ENCODE measurements at places on chromosomes 2 and 18. TPM values are rescaled to one million over a fixed set of nuclear protein-coding genes. Genes with fewer than 3 reads are reported as not detected.

DNA sequence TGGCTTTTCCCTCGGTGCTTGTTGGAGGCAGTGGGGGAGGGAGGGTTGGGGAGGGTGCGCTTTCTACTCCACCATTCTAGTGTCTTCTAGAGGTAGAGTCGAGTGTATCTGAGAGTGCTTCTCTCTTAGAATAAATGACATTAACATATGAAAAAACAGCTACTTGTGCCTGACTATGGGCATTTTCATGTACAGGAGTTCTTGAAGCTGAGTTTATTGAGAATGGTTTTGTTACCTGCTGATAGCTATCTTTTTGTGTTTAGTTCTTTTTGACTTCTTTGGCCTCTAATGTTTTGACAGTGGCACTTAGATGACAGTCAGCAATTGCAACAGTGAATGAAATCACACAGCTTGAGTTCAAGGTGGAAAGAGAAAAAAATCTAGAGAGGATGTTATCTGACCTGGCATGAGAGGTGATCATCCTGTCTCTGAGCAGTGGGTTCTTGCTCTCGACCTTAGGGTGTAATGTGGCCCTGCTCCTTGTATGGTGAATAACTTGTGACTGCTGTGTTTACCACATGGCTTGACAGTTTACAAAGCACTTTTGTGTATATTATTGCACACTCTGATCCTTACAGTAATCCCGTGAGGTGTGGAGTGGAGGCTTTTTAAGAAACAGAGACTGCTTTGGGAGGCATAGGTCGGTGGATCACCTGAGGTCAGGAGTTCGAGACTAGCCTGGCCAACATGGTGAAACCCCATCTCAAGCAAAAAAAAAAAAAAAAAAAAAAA is 86.7 kb downstream of the AGAP1 start:
- no peak for DNase-seq

- no peak for DNase-seq
Observed at GRCh38 chr18:69250305-69251151, 150.2 kb upstream of the DOK6 start.

DNA sequence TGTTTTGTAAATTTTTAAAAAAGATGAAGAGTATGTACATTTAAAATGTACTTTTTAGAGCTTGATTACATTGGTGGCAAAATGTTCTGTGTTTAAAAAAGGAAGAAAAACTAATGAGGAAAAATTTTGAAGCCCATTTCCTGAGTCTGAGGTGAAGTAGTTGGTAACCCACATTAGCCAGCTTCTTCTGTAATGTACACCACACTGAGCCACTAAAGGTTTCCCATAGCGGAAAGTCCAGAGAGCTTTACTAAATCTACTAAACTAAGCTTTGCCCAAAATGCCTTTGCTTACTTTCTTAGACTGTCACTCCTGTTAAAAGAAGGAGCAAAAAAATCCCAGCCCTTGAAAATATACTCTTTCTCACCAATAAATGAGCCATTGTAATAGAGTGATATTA is 804.8 kb upstream of the ZEB2 start:
- DNase-seq = no peak

GRCh38 chr2:83579507-83579906 is 879.6 kb downstream of the SUCLG1 start:
- DNase-seq = no peak

GRCh38 chr2:73989972-73990371 is 5.3 kb downstream of the TET3 start:
- DNase-seq = no peak

- no peak for DNase-seq
Observed at GRCh38 chr18:55147791-55148190, 188.5 kb upstream of the CCDC68 start.

GRCh38 chr2:21330786-21331391 is 207.1 kb downstream of the TDRD15 start:
- DNase-seq = no peak

DNA sequence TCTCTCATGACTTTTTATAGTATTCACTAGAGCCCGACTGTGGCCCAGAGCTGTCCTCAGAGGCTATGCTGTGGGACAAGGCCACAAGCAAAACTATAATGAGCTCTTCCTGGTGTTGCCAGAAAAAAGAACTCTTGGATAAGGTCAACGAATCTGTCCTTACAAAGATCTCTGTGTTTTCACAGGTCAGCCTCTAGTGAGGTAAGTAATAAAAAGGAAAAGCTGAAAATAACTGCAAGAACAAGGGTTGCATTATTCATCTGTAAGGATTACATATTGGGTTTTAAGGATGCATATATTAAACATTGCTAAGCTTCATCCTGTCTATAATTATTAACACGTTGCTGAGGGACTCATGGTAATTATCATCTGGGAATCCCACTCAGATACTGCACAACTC is 62.8 kb upstream of the ATL2 start:
- DNase-seq = no peak

DNA sequence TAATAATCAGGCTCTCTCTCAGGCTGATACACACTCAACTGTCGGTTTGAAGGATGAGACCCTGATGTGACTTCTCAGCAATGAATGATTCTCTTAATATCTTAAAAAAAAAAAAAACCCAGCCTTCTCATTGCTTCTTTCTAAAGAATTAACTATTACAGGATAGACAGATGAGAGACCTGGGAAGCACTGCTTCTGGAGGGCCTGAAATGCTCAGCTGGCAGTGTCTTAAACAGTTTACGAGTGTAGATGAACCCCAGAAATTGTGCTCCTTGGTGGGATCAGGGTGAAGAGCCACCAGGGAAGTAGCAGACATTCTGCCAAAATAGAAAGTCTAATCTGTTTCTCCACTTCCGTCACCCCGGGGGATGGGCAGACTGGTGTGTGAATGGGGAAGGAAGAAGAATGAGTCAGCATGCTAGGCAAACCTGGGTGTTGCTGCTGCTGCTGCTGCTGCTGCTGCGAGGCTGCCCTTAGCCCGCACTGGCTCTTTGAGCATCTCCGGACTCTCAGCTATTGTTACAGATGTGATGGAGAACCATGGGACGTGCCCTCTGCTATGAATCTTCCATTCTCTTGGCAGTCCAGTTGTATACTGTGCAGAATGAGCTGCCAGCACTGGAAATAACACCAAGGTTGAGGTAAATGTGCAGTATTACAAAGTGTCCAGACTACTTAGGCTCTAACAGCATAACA is 158.4 kb downstream of the SETBP1 start:
- peak; percentile 13 for DNase-seq

DNA sequence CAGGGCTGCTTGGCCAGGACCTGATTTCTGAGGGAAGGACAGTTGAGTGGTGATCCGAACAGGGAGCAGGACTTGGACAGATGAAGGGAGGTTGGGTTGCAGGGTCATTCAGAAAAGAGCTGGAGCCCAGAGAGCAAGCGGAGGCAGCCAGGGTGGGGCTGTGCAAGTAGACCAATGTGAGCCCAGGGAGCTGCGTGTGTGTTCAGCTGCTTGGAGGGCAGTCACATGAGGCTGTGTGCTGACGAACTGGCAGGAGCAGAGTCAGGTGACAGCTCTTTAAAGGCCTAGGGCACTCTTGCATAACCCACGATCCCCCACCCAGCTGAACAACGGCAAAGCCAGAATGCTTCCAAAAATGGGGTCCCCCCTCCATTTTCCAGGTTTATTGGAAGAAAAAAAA is 4.6 kb upstream of the MLPH start:
- no peak for DNase-seq

DNA sequence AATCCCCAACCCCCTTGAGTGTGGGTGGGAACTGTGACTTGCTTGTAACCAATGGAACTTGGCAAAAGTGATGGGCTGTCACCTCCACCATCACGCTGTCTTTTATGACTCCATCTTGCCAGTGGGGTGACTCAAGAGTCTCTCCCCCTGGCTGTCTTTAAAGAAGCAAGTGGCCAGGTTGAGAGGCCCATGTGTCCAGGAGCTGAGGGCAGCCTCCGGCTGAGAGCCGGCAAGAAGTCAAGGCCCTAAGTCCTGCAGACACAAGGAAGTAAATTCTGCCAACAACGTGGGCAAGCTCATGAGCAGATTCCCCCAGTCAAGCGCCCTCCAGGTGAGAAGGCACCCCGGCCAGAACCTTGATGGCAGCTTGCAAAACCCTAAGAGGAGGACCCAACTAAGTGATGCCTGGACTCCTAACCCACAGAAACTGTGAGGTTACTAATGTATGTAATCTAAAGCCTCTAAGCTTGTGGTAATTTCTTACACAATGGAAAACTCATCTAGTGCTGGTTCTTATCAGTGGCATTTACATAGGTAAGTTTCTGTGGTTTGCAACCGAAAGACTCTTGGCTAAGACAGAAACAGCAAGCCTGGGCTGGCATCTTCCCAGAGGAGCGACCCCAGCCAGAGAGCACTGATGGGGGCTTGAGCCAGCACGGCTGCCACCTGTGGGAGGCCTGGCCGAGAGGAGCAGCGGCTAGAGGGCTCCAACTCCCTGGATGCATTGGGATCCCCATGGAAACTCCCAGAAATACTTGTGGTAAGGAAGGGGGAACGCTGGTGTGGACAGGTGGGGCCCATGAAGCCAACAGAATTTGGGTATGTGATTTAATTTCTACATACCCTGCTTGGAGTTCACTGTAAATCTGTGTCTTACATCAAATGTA is 49.3 kb downstream of the CIB4 start:
- DNase-seq = no peak

- DNase-seq = no peak
Observed at GRCh38 chr2:6956566-6956965, 39.4 kb downstream of the RNF144A start.

- no peak for DNase-seq
Observed at GRCh38 chr18:78722929-78723710, 256.5 kb upstream of the SALL3 start.

GRCh38 chr2:26492749-26493515 is 15.0 kb upstream of the OTOF start:
- DNase-seq = peak; percentile 22

DNA sequence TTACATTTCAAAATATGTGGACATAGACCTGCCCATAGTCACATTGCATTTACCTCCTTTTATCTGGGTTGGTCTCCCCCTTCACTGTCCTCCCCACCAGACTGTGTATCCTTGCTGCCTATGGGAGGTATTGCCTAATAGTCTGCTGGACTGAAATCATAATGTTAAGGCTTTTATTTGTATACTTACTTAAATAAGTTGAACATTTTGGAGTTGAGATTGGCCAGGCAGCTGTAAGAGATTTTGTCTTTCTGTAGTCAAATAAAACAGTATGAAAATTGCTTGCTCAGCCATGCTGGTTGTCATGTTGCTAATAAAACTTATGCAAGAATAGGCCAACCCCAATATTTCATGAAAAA is 280.9 kb downstream of the PTPRM start:
- no peak for DNase-seq

DNA sequence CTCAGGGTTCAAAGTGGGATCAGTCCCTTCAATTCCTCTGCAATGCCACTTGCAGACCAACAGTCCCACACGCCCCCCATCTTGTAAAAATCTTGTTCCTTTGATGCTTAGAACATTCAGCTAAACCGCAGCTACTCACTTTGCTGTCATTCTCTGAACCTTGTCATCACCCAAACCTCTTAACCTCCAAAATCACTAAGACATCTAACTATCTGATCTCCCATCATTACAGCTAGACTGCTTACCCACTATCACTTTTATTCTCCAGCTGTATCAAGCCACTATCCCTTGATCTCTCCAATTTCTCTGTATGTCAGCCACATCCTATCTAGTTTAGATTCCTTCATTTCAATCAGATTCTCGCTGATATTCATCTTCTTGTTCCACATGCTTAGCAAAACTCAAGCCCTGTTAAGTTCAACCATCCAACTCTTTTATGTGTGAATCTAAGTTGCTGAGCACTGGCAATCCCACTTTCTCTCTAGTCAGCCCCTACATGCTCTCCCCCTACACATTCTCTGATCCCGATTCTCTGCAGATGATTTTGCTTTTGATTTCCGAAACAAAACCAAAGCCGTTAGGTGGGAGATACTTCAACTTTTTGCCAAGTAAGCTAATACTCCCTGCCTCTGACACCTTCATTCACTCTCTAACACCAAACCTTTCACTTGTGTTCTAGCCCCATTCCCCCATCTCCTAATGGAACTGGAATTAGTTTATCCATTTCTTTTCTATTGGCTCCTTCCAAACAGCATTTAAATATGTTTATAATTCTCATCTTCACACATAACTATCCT is 4.6 kb downstream of the GTF3C2 start:
- no peak for DNase-seq

DNA sequence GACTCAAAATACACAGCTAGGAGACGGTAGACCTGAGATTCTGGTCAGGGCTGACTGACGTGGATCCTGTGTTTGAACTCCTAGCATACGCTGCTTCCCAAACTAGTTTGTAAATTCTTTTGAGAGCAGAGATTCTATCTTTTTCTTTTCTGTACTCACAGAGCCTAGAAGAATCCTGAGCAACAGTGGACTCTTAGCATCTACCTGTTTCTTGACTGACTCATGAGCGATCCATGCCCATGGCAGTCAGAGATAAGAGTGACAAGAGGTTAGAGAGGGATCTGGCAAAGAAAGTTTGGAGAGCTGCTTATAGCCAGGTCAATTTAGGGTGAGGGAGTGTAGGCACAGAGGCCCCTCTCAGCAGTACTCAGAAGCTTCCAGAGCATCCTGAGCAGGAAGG is 41.1 kb upstream of the PPP1CB start:
- no peak for DNase-seq

GRCh38 chr2:179931502-179931901 is 70.1 kb upstream of the ZNF385B start:
- DNase-seq = no peak

- DNase-seq = peak; percentile 57
Observed at GRCh38 chr2:199973703-199974102, 18.3 kb downstream of the MAIP1 start.

DNA sequence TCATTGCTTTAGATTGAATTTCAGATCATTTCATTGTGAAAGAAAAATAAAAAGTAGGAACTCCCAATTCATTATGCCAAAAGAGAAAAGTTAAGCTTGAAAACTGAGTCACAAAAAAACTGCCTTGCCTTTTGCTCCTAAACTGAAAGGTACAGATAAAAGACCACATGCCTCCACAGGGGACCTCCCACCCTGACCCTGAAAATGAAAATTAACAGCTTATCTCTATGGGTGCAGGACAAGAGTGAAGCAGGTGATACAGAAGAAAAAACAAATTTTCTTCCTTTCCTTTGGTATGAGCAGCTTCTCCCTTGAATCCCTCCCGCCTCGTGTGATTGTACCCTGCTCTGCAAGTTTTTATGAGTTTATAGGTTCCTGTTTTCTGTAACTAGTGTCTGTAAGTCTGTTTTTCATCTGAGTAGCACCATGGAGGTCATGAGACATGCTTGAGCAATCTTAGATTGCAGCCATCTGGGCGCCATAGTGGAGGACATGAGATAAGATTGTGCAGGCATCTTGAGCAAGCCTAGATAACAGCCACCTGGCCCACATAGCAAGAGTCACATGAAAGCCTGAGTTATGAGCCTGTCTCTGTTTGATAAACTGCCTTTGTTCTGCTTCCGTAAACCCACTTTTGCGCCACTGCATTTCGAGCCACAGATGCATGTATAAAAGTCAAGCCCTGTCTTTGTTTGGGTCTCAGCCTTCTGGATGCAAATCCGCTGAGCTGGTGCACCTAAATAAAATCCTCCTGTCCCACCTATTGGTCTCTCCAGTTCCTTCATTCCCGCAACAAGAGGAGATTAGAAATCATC is 56.2 kb upstream of the DYNC1I2 start:
- no peak for DNase-seq

CABYR gene
- total RNA-seq = 11.4 TPM

ADGRF3 gene
- 0.18 TPM for total RNA-seq

LRRC30 gene
- total RNA-seq = not detected

SCYGR4 gene
- total RNA-seq = not detected

FRZB gene
- 0.09 TPM for total RNA-seq

REG3G gene
- total RNA-seq = not detected

PAX8 gene
- 0.22 TPM for total RNA-seq

KCNS3 gene
- 2.4 TPM for total RNA-seq

All from endothelial cell of umbilical vein (primary cell).